ENCODE measurements at places on chromosomes 4 and X.

DNA sequence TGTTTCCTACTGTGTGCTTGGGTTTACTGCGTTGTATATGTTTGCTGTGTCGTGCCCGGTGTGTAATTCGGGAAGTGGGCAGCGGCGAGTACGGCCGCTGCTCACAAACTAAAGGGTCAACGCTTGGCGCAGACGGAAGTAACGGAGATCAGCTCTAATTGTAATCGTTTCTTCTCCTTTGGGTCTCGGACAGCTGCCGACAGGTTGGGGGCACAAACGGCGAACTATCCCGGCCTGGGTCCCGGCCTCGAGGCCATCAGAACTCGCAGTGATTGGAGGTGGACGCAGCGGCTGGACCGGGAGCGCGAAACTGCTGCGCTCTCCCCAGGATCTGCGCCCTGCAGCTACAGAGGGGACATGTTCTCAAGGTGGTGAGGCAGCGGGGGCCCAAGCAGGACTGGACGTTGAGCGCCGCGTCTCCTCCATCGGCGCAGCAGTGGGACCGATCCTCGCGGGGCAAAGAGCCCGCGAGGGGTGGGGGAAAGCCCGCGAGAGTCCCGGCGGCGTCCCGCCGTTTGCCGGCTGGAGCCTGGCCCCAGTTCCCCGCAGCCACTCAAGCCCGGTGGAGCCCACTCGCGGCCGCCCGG lies 516 bp upstream of the ZIC3 start:
- no peak for DNase-seq

DNA sequence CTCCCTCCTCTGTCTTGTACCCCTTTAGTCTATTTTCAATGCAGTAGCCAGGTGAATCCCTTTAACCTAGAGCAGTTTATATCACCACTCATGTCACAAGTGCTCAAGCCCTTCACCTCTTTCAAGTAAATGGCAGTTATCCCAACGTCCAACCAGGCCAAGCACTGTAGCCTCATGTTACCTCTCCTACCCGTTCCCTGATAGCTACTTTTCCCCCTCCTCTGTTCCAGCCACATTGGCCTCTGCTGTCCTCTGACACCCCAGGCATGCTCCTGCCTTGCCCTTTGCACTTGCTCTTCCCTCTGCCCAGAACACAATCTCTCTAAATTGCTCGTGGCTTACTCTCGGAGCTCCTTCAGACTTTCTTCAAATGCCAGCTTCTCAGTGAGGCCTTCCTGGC lies 15.2 kb downstream of the GUCY1B1 start:
- no peak for DNase-seq

DNA sequence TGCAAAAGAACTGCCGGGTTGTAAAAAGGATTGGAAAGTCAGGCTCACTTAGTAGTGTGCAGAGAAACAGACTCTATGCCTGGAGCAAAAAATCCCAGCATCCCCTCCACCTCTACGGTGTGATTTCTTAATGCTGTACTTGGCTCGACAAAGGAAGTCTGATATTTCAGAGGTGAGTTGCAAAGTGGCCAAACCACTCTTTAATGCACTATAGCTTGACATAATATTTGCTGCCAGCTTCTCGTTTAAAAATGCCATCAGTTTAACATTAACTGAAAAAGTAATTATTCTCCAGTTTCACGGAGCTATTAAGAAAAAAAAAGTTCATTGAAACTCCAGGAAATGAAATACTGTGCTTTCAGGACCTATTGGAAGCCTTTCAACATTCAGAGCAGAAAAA lies 448.3 kb upstream of the ZFP42 start:
- DNase-seq: no peak

- DNase-seq: no peak
Observed at GRCh38 chr4:179225594-179225993, 1783.4 kb upstream of the AGA start.

DNA sequence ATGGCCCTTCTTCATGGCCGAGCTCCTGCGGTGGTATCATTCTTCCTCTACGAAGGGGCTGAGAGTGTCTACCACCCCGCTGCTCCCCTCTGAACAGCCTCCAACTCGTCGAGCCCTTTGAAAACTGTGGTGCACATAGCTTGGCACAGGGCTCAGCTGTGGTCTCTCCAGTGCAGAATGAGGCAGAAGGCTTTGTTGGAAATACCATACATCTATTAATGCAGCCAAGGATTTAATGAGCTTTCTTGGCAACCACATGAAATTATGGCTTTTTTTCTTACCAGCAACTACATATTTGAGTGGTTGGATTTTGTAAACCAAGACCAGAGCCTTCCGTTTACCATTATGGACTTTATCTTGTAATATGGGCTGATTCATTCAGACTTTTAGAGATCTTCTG lies 61.7 kb upstream of the CBR4 start:
- DNase-seq: no peak

DNA sequence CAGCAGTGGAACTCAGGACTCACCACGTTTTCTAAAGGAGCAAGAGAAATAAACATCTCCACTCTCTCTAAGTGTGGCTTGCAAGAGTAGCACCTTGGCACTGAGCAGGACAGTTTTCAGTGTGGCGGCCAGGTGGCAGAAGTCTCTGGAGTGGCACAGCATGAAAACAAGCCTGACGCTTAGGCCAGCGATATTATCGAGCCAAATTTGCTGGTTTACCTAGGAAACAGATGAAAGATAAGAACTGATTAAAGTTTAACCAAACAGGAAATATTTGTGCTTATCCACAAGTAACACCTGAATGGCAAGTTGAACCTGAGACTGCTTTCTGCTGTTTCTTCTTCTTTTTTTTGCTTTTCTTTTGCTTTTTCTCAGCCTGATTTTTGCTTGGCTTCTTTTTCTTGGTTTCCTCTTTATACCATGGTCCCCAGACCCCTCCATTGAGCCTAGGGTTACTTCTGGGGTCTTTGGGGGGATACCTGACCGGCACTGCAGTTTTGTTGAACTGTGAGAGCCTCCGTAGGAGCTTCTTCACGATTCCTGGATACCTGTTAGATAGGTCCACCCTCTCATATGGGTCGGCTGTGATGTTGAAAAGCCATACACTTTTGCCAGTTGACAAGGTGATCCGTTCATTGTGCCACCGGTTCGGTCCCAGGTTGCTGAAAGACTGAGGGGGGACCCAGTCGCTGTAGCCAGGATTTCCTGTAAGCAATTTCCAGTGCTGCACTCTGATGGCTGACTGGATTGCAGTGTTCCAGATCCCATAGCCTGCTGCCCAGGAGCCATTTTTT lies 77.3 kb downstream of the ARSJ start:
- no peak for DNase-seq

DNA sequence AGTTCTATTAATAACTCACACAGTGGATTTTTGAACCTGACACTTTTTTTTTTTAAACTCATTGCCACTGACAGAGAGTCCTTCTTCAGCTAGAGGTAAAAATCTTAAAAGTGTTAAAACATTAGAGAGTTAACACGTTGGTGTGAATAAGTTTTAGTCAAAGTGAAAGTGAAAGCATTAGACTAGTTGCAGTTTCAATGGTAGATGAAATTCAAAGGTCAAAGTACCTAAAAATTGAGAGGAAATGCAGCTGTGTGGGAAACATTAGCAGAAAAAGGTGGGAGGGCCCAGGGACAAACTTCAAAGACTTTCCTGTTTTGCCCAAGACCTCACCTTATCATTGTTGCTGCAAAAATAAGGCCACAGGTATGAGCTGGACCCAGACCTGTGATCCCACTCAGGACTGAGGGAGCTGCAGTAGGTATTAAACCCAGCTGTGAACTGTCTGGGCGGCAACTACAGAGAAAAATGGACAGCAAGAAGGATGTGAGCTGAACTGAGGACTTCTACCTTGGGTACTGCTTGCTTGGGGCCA lies 17.6 kb upstream of the GABRA4 start:
- DNase-seq: no peak

- DNase-seq: no peak
Observed at GRCh38 chrX:19627081-19627480, 111.8 kb upstream of the MAP3K15 start.

Measured in esophagus muscularis mucosa (tissue), 4 donors.